ENCODE measurements at places on chromosomes 5 and 9. TPM values are rescaled to one million over a fixed set of nuclear protein-coding genes. Genes with fewer than 3 reads are reported as not detected.
A peak's percentile ranks its signal among the peaks of the same experiment; 100 is the strongest.

DNA sequence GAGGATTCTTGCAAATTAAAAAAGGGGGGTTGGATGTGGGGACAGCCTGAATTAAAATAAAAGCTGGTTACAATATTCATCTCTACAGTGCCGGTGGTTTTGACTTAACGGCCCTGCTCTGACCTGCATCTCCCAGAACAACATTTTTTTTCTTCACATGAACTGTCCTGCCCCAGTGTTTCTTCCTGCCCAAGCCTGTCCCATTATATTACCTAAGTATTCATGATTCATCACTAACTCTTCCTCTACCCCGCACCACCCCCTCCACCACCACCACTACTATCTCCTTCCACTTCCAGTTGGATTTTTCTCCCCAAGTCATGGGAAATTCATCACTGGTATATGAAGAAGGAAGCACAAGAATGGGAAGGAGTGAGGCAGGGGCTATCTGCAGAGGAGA is 90.1 kb downstream of the ZFAND5 start:
- no peak for DNase-seq

GRCh38 chr5:54994628-54995027 is 9.2 kb upstream of the ESM1 start:
- DNase-seq = no peak

- no peak for DNase-seq
These were observed 65.0 kb downstream of the SNCAIP start for GRCh38 chr5:122377026-122377425.

DNA sequence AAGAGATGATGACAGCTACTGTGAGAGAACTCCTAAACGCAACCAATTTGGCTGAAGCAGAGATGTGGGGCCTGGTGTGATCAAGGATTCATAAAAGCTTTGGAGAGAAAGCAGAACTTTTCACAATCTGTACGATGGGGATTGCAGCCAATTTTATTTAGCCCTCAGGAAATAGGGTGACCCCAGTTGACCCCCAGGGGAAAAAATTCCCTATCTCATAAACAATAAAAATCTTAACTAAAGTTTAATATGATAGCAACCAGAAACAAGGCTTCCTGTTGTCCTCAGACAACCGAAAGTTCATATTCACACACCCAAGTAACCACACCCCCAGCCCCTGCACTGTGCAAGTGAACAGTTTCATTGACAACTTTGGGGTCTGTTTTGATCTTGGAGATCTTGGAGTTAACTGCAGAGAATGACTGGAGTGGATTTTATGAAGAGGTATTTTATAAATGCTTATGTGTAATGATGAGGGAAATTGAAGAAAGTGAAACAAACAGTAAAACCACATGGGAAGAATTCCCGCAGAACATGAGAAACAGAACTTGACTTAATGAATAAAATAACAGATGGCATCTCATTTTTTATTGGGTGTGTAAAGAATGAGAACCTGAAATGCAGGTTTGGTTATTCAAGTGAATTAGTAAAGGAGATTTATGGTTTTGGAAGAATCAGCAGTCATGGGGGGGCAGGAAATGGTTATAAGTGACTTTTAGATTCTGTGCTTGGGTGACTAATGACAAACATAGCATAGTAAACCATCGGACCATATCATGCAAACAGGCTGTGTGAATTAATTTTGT is 94.5 kb downstream of the PDE4D start:
- DNase-seq = peak; percentile 21

GRCh38 chr5:63860379-63860778 is 101.9 kb downstream of the HTR1A start:
- DNase-seq = no peak

The FCN2 gene
- not detected for total RNA-seq

GRCh38 chr9:36258996-36259533 is 817 bp upstream of the GNE start:
- peak; percentile 20 for DNase-seq
